ENCODE measurements at places on chromosomes 5 and 9. TPM values are rescaled to one million over a fixed set of nuclear protein-coding genes. Genes with fewer than 3 reads are reported as not detected.

GRCh38 chr9:87535817-87536539 lies 38.3 kb downstream of the DAPK1 start:
- H3K27me3 ChIP-seq = no peaks in the 10 kb centered on the region
- no peak for DNase-seq

GRCh38 chr5:155276231-155276630 lies 262.7 kb downstream of the KIF4B start:
- no peak overlapping the region for H3K4me3 ChIP-seq
- no peaks in the 10 kb centered on the region for H3K27me3 ChIP-seq
- H3K4me1 ChIP-seq = peaks cover 5% of the 10 kb centered on the region
- H3K27ac ChIP-seq = no peak overlapping the region

DNA sequence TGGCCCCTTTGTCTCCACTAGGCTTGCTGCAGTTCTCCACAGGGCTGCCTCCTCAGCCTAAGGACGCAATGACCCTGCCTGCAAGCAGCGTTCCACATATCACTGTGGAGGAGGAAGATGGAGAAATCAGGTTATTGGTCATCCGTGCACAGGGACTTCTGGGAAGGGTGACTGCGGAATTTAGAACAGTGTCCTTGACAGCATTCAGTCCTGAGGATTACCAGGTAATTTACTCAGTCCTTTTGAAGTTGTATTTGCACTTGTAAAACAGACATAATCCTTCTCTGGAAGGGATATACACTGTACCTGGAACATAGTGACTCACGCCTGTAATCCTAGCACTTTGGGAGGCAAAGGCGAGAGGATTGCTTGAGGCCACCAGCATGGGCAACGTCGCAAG lies 116.6 kb downstream of the ADGRV1 start:
- no peaks in the 10 kb centered on the region for H3K4me1 ChIP-seq
- H3K4me3 ChIP-seq = no peak overlapping the region
- no peak overlapping the region for H3K27ac ChIP-seq

The GPRIN1 gene
- total RNA-seq = 14.7 TPM

The SHISAL2B gene
- 0.30 TPM for total RNA-seq

The SLIT3 gene
- total RNA-seq = 18.5 TPM

The DAB2 gene
- 98.7 TPM for total RNA-seq

The LMNB1 gene
- total RNA-seq = 40.3 TPM
